ENCODE measurements at places on chromosomes 6 and 20.

GRCh38 chr6:35360349-35361138 is 18.2 kb downstream of the PPARD start:
- peak; percentile 3 for DNase-seq

DNA sequence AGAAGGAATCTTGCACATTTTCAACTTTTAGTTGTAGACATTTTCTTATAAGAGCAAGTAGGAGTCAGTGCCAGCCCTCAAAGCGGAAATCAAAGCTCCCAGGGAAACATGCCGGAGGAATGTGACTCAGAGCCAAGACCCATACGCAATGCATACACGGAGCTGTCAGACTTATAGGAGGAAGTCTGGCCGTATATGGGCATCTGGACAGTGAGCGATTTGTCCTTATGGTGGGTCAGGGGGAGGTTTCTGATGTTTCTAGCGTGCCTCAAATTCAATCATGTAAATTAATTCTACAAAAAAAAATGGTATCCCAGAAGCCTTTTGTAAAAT is 3.6 kb upstream of the CCN2 start:
- no peak for DNase-seq

- no peak for DNase-seq
Observed at GRCh38 chr6:131255911-131256310, 120.6 kb downstream of the AKAP7 start.

DNA sequence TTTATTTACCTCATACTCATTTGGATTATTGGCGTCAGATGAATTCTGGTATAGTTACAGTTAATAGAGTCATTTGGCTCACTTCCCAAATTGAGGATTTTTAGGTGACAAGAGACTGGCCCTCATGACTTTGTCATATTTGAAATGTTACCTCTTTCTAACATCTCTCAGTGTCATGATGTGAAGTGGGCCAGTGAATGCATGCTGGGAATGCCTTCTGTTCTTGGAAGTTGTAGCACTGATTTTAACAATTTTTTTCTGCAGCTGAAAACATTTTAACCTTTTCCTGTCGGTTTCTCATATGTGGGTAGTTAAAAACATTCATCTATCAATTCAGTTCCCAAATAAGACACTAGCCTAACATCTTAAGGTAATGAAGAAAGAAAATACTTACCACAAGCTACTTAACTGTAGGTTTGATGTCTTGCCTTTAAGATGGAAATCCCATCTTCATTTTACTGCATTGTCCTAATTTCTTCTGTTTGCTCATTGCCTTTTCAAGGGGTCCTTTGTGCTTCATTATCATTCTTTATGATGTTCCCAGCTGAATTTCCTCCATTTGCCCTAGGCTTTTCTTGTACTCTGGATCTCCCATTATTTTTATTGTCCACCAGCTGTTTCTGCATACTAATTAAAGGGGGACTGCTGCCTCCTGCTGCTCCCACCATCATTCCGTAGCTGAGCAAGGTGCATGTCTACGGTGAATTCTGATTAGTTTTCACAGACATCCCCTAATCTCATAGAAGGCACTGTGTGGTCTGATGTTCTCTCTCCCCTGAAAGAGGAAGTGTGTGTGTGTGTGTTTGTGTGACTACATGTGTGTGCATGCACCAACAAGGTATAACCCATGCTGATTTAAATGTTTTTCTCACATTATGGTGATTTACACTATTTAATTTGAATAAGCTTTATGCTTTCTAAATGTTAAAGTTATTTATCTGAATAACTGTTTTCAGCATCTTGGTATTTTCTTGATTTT is 109.5 kb downstream of the B3GAT2 start:
- no peak for DNase-seq

Measured in suprapubic skin (tissue), 4 donors.